ENCODE measurements at places on chromosomes 12 and 14.

GRCh38 chr14:79576424-79576823 lies 634.9 kb downstream of the DIO2 start:
- DNase-seq = no peak

GRCh38 chr12:1830401-1830845 lies 10.1 kb downstream of the LRTM2 start:
- DNase-seq = no peak

DNA sequence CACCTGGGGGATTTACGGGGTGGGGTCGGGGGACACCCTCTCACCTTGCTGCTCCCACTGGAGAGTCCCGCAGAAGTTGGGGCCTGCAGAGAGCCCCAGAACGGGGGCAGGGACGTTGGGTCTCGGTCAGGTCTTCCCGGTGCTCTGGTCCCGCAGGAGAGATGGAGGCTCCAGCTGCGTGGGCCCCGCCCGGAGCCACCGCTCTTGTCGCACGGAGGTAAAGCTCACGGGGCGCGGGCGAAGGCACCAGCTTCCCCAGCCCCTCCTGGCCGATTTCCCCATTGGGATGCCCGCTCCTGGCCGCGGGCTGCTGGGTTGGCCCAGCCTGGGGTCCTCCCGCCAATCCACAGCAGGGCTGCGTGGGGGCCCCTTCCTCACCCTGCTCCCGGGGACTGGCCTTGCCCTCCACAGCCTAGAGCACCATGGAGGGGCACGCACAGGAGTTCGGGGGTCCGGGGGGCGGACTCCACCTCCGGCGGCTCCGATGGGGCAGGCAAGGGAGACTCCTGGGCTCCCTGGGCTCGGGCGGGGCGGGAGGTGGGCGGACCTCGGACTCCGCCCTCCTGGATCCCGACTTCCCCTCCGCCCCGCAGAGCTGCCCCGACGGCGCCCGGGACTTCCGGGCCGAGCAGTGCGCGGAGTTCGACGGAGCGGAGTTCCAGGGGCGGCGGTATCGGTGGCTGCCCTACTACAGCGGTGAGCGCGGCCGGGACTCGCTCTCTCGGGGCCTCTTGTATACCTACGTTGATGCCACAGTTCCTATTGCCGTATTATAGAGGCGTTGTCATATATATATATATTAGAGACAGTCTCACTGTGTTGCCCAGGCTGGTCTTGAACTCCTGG lies 8.4 kb downstream of the PAPLN start:
- no peak for DNase-seq

DNA sequence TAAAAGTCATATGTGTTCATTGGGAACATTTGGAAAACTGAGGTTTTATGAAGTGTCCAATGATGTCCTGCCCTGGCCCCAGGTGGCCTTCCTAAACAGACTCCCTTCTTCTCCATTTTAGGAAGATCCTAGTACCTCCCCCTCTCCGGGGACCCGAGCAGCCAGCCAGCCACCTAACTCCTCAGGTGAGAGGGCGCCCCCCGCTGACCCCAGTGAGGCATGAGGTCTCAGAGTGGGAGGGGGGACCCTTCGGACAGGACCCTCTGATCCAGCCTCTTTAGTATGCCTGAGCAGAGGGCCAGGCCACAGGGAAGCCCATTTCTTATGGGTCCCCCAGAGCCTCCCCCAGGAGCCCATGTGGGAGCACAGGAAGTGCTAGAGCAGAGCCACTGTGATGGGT lies 23.7 kb downstream of the DEGS2 start:
- DNase-seq = no peak

DNA sequence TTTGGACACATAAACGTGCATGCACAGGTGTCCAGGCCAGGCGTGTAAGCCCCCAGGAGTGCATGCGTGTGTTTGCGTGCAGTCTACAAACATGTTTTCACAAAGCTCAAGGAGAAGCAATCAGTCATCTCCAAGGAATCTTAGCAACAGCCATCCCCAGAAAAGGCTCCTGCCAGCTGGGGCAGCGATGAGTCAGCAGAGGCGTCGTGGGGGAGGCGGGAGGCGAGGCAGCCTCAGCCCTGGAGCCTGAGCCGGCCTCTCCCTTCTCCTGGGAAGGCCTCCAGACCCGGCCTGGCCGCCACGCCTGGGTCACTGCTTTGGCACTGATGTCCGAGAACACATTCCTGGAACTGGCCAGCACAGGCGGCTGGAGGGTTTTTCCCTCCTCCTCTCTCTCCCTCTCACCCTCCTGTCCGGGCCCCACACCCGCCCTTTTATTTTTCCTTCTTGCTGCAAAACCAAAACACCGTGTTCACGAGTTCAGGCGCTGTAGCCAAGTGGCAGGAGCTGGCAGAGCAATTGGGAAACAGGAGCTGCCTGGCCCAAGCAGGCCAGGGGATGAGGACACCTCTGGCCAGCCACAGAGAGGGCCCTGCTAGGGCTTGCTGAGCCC lies 92.7 kb downstream of the LRRC74A start:
- DNase-seq = no peak

DNA sequence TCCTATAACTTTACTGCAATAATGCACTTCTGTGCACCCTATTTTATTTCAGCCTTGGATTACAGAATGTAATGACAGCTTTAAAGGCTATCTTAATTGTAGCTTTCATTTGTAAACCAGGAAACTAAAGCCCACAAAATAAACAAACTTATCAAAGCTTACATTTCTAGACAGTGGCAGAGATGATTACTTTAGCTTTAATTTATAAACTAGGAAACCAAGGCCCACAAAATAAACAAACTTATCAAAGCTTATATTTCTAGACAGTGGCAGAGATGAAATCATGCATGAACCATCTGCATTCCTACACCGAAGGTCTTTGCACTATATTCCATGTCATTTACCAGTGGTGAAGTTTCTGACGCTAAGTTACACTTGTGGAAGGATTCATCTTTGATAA lies 74.4 kb downstream of the PRKD1 start:
- no peak for DNase-seq

DNA sequence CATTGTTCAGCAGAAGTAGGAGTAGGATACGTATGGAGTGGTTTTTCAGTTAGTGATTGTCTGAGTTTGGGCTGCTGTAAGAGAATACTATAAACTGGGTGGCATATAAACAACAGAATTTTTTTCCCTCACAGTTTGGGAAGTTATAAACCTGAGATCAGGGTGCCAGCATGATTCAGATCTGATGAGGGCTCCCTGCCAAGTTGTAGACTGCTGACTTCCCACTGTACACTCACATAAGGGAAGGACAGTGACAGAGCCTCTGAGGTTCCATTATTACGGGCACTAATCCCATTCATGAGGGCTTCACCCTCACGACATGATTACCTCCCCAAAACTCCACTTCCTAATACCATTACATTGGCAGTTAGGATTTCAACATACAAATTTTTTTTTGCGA lies 50.7 kb downstream of the ACSM4 start:
- no peak for DNase-seq

DNA sequence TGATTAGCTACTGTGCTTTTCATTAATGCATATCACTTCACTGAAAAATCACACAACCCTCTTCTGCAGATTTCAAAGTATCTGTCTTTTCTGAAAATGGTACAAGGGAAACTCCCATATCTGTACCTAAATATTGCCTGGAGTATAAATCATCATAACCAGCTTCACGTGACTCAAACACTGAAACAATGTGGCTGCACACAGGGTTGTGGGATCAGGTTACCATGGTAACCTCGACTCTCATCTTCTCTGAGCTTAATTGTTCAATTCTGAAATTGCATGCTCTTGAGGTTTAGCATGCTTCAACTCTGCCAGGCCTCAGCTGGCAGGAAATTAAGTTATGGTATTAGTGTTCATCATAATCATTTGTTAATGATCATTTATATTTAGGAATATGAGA lies 77.5 kb upstream of the CPSF6 start:
- DNase-seq = no peak

- DNase-seq = no peak
These were observed 146.2 kb downstream of the BCL11B start for GRCh38 chr14:99125616-99126431.

- no peak for DNase-seq
These were observed 25.9 kb upstream of the PPFIBP1 start for GRCh38 chr12:27498149-27498548.

DNA sequence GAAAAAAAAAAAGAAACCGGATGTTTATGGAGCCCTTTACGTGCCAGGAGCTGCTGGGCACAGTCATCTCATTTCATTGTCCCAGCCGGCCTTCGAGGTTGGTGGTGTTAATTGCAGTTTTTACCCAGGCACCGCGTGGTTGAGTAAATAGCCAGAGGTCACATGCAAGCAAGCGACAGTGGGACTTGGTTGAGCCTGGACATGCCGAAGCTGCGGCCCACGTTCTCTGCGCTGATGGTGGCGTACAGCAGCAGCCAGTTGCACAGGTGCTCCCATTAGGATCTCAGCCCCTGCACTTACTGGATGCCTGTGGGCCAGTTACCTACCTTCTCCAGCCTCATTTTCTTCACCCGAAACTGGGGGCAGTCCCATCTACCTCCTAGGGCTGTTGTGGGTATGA lies 54.0 kb downstream of the TSPAN9 start:
- DNase-seq = no peak

GRCh38 chr12:70258605-70259403 lies 15.6 kb downstream of the CNOT2 start:
- DNase-seq = no peak

GRCh38 chr12:122860854-122861586 lies 25.8 kb downstream of the HIP1R start:
- DNase-seq = no peak

DNA sequence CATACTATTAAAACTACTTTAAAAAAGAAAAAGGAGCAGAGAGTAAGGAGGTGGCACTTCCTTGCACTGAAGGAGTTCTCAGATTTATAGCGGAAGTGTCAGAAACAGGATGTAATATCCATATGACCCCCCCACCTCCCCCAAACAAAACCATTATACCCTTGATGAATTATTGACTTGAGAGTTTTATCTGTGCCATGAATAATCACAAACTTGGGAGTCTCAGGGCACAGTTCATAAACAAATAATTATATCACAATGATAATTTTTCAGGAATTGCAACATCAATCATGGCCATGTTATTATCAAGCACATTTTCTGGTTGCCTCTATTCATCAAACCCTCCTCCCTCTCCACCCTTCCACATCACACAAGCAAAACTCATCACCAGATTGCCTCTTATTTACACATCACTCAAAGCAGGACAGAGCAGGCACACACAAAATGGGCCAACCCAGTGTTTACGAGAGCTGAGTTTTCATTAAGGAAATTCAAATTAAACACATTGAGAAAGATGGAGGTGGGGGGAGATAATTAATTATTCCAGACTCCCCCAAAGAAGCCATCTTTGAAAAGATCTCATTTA lies 141.4 kb downstream of the EGLN3 start:
- DNase-seq = no peak

DNA sequence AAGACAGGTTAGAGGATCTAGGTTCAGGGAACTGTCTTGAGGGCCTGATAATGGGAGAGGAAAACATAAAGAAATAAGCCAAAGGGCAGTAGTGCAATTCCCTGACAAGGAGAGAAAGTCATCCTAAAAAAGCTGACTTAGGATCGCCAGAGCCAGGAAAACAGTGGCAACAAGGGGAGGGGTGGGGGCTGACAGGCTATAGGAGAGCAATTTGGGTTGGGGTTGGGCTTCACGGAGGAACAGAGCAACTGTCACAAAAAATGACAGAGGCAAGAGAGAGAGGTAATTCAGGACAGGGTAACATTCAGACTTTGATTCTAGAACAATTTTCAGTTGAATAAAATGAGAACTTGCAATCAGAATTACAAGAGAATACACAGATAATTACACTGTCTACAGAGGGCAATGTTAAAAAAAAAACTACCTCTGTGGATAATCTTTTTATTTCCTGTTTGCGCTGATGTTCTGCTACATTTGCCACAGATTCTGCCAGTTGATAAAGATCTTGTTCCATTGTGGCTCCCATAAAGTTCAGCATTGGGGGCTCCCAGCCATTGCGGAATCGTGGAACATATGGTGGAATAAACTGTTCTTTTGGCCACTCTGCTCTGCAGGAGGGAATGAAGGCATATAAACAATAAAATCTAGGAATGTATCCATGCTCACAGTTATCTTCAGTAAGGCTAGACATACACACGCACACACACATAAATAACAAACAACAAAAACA lies 138.6 kb downstream of the EPS8 start:
- DNase-seq = no peak

GRCh38 chr12:75020068-75020557 lies 189.5 kb downstream of the KCNC2 start:
- DNase-seq = no peak

GRCh38 chr12:6752167-6752920 lies 597 bp downstream of the MLF2 start:
- no peak for DNase-seq

DNA sequence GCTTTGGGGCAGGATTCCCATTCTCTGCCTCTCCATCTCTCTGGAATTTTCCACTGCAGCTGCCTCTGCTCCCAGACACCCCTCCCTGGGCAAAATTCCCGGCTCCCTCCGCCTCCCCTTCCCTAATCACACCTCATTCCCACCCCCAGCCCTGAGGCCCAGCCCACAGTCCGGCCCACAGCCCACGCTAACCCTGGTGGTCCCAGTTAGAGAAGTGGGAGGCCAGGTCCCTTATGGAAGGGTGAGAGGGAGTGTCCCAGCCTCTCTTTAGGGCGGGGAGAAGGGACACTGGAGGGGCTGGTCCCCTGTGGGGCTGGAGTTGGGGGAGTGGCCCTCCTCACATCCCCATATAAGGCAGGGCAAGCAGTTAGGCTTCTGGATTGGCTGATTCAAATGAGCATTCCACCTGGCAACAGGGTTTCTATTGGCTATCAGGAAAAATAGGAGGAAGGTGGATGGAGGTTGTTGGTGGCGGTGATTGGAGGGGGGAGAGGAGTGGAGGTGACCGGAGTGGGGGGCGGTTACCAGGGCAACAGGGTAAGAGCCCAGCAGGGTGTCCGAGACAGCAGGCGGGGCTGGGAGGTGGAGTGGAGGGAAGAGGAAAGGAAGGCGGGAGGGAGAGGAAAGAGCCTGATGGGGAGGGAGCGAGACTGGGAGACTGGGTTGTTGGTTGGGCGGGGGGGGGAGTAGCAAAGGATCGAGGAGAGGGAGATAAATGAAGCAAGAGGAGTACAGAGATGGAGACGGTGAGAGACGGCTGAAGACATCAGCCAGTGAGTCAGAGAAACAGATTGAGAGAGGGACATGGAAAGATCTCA lies 1.9 kb upstream of the PTMS start:
- no peak for DNase-seq

DNA sequence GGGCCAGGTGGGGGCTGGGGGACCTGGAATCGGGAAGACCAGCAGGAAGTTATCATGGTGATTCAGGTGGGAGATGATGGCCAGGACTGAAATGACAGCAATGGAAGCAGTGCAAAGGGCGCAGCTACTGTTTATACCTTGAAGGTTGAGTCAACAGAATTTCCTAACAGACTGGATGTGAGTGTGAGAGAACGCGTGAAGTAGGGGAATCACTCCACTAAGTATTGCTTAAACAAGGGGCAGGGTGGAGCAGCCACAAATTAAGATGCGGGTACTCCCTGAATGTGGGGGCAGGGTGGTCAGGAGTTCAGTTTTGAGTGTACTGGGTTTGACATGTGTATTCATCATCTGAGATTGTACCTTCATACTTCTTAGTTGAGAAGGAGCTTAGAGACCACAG lies 45.1 kb downstream of the MYF5 start:
- DNase-seq = no peak

GRCh38 chr12:59972905-59973304 lies 377.1 kb downstream of the SLC16A7 start:
- no peak for DNase-seq

- DNase-seq = no peak
These were observed 828 bp downstream of the MMAB start for GRCh38 chr12:109572506-109572845.
